ENCODE measurements at places on chromosomes 12 and 14.

DNA sequence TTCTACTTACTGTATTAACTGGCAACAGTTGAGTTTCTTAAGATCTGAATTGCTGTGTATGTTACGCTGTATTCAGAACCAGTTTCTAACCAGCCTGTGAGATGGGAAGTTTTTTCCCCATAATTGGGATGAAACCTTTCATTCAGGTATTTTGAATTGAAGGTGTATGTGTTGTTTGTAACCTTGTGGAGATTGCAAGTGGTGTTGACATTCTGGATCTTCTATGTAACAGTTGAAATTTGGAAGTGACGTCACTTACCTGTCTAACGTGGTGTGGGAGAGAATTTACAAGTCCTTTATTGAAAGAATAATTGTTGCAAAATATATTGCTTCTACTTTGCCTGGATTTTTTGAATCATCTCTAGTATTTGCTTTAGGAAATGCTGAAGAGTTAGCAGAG is 5.5 kb downstream of the RAN start:
- no peak for DNase-seq

DNA sequence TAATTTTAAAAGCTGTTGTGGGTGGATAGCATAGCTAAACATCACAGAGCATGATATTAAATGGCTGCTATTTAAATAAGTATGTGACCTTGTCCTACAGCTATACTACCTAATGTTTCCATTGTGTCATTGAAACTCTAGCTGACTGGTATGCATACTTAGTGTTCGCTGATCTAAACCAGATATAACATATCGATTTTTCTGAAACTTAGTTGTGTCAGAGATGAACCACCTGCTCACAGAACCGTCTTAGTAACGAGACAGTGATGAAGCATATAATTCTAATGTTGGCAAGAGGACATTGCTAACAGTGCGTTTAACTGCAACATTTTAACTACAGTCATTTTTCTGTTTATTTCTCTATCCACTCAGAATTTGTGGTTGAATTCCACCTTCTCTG is 36.1 kb upstream of the NUAK1 start:
- no peak for DNase-seq

GRCh38 chr12:9707864-9708808 is 24.8 kb downstream of the CLECL1 start:
- DNase-seq: peak; percentile 51

GRCh38 chr12:14774906-14775635 is 28.2 kb downstream of the WBP11 start:
- DNase-seq: peak; percentile 76

GRCh38 chr12:131464081-131464480 is 246.8 kb upstream of the SFSWAP start:
- DNase-seq: no peak

GRCh38 chr14:90842726-90843125 is 26.5 kb upstream of the TTC7B start:
- DNase-seq: no peak

- DNase-seq: no peak
Observed at GRCh38 chr12:93772003-93772700, 95.0 kb downstream of the CRADD start.

GRCh38 chr14:105497671-105498429 is 6.8 kb downstream of the TEDC1 start:
- no peak for DNase-seq

GRCh38 chr12:28425526-28425925 is 235.3 kb downstream of the CCDC91 start:
- no peak for DNase-seq

DNA sequence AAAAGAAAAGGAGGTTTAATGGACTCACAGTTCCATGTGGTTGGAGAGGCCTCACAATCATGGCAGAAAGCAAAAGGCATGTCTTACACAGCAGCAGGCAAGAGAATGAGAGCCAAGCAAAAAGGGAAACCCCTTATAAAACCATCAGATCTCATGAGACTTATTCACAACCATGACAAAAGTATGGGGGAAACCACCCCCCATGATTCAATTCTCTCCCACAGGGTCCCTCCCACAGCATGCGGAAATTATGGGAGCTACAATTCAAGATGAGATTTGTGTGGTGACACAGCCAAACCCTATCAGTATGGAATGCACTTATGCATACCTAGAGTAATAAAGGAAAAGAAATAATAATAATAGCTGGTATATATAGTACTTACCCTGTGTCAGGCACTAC is 4.5 kb upstream of the GLIPR1 start:
- no peak for DNase-seq

- no peak for DNase-seq
Observed at GRCh38 chr12:68890701-68891113, 42.3 kb downstream of the CPM start.

DNA sequence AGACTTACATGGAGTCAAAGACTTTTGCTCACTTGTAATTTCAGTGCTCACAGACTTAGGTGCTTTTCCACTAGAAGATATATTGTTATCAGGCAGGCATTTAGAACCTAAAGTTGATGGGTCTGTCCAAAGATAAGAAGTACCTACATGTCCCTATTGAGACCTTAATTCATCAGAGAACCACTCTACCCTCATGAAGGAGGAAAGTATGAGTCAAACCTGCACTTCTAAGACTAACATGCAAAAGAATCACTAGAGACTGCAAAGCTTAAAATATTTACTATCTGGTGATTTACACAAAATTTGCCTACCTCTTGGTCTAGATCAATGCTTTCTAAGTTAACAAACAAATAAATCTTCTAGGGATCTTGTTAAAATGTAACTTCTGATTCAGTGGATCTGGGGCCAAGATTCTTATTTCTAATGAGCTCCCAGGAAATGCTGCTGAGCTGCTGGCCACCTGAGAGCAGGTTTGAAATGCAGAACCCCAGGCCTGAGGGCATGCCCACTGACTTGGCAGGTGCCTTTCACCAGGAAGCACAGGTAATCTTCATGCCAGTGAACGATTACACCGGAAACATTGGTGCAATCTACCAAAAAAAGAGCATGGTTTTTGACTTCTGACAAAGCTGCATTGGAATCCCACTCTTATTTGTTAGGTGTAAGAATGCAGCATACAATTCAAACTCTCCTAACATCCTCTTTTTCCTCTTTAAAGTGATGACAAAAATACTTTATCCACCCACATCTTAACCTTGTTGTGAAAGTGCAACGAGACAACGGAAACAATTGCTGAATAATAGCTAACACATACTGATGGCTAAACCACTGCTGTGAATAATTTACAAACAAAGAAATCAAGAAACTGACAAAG is 214.2 kb downstream of the ADAMTS20 start:
- peak; percentile 52 for DNase-seq

DNA sequence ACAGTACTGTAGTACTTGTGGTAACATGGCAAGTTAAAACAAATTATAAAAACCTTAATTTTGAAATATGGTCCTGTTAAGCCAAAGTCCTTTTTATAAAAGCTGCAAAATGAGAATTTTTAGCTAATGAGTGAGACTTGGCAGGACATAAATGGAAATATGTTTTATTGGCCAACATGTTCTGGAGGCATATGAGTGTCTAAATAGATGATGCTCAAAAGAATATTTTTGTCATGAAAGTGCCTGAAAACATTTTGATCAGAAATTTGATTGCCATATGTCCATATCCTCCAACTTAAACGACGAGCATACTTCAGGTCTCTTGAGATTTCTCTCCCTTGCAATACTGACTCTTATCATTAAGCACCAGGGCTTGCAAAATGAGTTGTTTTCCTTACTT is 972.6 kb downstream of the TMTC2 start:
- DNase-seq: no peak

- no peak for DNase-seq
Observed at GRCh38 chr12:42612231-42612613, 22.7 kb upstream of the PRICKLE1 start.

DNA sequence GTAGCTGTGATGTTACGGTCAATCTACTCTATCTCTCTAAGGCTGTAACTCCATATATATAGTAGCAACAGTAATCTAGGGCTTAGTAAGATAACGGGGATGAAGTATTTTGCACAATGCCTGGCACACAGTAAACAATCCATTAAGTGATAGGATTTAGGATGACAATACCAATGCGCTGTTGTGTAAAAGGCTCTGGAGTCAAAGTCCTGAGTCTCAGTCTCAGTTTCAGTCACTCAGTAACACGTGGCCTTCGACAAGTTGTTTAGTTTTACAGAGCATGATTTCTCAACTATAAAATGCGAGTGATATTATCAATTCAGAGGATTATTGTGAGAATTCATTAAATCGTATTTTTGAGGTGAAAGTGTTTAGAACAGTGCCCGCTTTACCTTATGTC is 162.4 kb downstream of the GARIN6 start:
- no peak for DNase-seq

GRCh38 chr12:41514907-41515306 is 326.8 kb downstream of the PDZRN4 start:
- no peak for DNase-seq

GRCh38 chr12:71935594-71935993 is 3.1 kb upstream of the TPH2 start:
- DNase-seq: peak; percentile 64

GRCh38 chr14:104852280-104852663 is 12.8 kb upstream of the CEP170B start:
- no peak for DNase-seq

- DNase-seq: no peak
Observed at GRCh38 chr12:89072294-89073026, 279.8 kb downstream of the DUSP6 start.

DNA sequence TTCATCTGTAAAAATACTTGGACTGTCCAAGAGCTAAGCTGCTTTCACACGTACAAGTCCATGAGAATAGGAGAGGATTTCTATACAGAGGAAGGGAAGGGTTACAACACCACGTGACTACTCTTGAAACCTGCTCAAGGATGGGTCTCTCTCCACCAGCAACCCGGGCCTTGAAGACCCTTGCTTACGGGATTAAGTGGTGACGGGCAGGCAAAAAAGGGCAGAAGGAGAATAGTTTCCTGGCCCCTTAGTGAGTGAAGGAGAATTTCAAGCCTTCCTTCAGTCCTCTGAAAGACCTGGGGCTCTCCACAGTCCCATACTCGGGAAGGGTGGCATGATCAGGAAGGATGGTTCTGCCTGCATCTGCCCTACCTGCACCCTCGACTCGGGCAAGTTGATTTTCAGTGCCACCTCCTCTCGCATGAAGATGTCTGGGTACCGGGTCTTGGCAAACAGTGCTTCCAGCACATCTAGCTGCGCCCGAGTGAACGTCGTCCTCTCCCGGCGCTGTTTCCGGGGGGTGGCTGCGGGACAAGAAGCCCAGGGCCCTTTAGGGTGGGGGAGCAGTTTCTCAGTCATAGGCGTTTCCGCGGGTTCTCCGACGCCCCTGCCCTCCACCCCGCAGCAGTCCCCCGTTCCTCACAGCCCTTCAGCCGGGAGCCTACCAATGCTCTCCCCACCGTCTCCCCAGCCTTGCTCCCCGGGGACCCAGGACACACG is 6.3 kb downstream of the OTX2 start:
- DNase-seq: no peak

DNA sequence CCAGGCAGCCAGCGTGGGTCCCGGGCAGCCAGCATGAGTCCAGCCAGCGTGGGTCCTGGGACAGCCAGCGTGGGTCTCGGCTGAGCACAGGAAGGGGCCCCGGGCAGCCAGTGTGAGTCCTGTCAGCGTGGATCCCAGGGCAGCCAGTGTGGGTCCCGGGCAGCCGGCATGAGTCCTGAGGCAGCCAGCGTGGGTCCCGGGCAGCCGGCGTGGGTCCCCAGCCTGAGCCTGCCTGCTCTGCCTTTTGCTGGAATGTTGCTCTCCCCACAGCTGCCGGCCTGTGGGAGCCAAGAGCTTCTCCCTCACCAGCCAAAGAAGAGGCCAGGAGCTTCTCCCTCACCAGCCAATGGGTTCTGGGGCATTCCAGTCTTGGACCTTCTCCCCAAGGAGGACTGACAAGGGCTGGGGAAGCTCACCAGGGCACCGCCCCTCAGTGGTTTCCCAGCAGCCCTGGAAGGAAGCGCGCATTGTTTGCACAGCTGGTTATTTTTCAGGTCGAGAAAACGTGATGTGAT is 15.0 kb upstream of the RFLNA start:
- DNase-seq: no peak

DNA sequence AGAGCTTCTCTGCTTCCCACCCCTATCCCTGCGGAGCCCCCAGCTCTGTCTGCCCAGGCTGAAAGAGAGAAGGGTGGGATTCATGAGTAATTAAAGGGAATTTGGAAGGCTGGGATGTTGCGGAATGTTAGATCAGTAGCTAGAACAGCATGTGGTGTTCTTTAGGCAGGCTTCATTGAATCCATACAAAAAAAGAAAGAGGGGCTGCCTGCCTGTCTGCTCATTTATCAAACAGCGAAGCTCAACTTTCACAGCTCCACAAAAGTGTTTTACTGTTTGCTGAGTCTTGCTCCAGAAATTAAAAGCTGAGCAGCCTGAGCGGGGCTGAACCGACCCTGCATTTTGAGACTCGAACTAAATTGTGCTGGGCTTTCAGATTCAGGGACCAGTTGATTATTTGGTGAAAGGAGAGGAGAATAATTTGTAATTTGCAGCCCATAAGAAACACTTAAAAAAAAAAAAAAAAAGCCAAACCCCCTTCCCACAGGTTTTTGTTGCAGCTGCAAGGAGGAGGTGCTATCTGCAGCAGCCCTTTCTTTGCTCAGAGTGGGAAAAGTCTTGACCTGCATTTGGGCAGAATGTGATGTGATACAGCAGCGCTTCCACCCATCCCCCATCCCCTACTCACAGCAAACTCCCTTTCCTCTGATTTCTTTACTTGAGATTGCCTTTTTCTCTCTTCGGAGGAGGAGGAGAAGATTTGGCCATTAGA is 89.7 kb downstream of the RFX4 start:
- no peak for DNase-seq

DNA sequence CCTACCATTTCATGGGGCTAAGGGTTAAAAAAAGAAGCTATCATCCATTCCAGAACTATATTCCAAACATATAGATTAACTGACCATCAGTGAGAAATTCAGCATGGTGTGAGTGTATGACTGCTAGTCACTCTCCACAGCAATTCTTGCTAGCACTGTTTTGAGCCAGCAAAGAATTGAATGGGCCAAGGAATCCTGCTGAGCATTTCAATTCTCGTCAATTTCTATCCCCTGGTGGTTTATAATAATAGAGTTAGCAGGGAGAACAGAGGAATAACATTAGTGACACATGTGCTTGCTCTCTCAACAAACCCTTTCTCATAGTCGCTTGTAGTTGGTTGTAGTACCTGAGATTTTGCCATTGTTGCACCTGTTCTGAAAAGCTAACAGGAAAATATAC is 7.2 kb downstream of the MBIP start:
- DNase-seq: no peak

GRCh38 chr12:132409495-132410295 is 80.3 kb upstream of the FBRSL1 start:
- no peak for DNase-seq

GRCh38 chr12:55937981-55938380 is 7.0 kb downstream of the DGKA start:
- peak; percentile 95 for DNase-seq

- DNase-seq: no peak
Observed at GRCh38 chr14:76948213-76948947, 80.1 kb downstream of the IRF2BPL start.

DNA sequence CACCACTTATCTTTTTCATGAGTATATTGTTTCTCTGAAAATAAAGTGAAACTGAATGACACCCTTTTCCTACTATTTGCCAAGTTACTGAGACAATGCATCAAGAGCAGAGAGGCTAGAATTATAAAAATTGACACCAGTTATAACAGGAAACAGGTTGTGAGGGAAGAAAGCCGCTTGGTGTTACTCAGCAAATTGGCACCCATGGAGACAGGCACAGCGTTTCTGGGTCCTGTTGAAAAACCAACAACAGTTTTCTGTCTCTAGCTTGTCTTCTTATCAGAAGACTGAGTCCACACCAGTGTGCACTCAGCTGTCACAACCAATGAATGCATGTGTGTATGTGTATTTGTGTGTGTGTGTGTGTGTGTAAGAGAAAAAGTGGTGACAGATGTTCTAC is 267.7 kb downstream of the KCNH5 start:
- no peak for DNase-seq

All from bronchial epithelial cell (primary cell).